H4 (cell line): ENCODE measurements at places on chromosomes 12 and 14. TPM values are rescaled to one million over a fixed set of nuclear protein-coding genes. Genes with fewer than 3 reads are reported as not detected.

NYNRIN gene
- 0.14 and 0.21 TPM in 2 replicates for total RNA-seq

GRCh38 chr12:125151284-125151683 is 86.0 kb downstream of the AACS start:
- DNase-seq, result no peak

GRCh38 chr14:26835979-26836570 is 238.2 kb upstream of the NOVA1 start:
- no peak for DNase-seq

CEBPE gene
- not detected in 2 replicates for total RNA-seq

CCDC177 gene
- not detected in 2 replicates for total RNA-seq

GRCh38 chr12:51890511-51891171 is 2.7 kb downstream of the ANKRD33 start:
- no peak for DNase-seq
